ENCODE measurements at places on chromosomes 3 and 15.

DNA sequence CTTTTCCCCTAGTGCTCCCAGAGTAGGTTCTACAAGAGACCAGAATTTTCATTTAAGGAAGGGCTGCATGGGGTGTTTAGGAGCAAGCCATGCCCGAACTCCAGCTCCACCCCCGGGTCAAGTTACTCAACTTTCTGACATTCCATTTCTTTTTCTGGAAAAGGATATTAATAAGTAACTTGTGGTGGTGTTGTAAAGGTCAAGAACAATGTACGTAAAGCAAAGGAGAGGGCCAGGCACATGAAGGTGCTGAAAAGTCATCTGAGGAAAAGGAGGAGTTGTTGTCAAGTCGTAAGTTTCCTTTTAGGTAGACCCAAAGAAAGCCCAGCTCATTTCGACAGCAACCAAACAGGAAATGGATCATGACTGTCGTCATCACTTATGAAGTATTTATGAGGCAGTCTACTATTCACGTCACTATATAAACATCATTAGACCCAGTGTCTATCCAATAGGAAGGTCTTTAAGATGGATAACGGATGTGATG, 319.6 kb upstream of the IL12A start:
- DNase-seq: no peak

GRCh38 chr3:71031181-71031580, 552.3 kb downstream of the FOXP1 start:
- no peak for DNase-seq

- DNase-seq: no peak
Measured at GRCh38 chr3:16366581-16366980, 101.6 kb downstream of the OXNAD1 start.

DNA sequence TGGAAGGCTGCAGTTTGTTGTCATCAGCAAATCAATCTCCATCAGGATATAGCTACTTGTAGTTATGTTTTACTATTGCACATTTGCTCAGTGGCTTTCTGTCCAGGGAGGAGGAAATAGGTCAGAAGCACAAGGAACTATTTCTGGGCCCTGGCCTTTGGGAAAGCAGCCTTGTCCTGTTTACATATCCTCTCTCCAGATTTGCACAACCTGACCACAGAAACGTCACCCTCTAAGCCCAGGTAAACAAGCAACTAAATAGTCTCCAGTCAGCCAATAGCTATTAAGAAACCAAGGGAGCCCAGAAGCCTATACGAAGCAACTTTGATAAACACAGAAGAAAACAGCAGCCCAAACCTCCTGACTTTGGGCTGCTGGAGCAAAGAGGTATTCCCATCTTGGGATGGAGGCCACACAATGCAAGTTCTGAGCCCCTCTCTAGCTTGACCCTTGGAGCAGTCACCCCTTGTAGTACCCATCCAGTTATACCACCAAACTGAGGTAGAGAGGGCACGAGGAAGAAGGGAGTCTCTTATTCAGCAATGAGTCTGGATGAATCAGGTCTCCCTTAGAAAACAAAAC, 2.3 kb upstream of the FEM1B start:
- no peak for DNase-seq

- DNase-seq: no peak
Measured at GRCh38 chr15:58147171-58147611, 9.0 kb downstream of the AQP9 start.

Measured in mesothelial cell of epicardium (in vitro differentiated cells).